Stimulated activated CD4-positive, alpha-beta T cell treated with anti-CD3 and anti-CD28 coated beads, TNF-alpha, amount 100 ng/mL, for 24 hours (primary cell): ENCODE measurements at places on chromosomes 16 and 17.

GRCh38 chr16:17213025-17213424 is 257.7 kb downstream of the XYLT1 start:
- DNase-seq, result no peak

GRCh38 chr16:29925781-29926710 is at the start of gene KCTD13:
TSS of gene KCTD13 (minus strand) at chr16:29926226. CDS start at chr16:29926033, 193 bp downstream.
- peak; percentile 86 for DNase-seq

GRCh38 chr16:86768999-86769398 is 190.7 kb downstream of the FOXL1 start:
- no peak for DNase-seq

DNA sequence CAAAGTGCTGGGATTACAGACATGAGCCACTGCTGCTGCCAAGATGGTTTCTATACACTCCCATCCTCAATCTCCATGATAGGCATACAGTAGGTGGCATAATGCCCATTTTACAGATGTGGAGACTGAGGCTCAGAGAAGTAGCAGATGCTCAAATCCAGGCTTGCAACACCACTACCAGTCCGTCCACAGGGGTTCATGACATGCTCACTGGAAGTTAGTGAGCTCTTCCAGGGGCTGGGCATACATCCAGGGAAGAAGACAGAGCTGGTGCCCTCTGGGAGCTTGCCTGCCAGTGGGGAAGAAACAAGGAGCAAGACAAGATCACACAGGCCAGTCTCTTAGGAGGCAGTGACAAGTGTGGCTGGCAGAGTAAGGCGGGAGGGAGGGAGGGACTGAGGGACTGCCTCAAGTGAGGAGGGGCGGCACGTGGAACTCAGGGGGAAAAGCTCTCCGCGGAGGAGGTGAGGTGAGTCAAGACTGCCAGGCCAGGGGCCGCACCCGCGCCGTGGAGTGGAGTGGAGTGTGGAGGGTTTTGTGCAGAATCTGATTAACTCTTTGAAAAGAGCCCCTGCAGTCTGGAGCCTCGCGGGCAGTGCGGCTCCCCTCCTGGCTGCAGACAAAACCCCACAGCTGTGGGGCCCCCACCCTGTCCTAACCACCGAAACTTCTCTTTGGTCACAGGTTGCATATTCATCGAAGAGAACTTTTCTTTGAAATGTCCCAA is 27.9 kb downstream of the SREBF1 start:
- no peak for DNase-seq

GRCh38 chr17:40425741-40426140 is 8.0 kb upstream of the TOP2A start:
- no peak for DNase-seq

GRCh38 chr16:11151156-11151884 is 104.7 kb downstream of the SOCS1 start:
- DNase-seq, result no peak

DNA sequence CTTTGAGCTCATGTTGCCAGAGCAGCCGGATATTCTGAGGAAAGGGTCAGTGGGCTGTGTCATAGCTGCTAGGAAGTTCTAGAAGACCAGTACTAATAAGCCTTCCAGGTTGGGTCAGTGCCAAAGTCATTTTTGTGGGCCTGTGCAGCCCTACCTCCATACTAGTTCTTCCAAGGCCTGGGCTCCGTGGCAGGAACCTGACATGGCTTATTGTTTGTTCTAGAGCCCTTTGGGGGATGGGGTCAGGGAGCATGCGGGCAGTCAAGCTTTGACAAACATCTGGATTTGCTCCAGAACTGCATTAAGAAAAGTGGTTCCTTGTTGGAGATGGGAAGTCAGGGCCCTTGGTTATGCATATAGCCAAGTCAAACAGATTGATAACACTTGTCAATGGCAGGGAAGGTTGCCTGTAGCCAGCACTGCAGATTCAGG is 7.6 kb downstream of the ALKBH5 start:
- DNase-seq, result no peak

DNA sequence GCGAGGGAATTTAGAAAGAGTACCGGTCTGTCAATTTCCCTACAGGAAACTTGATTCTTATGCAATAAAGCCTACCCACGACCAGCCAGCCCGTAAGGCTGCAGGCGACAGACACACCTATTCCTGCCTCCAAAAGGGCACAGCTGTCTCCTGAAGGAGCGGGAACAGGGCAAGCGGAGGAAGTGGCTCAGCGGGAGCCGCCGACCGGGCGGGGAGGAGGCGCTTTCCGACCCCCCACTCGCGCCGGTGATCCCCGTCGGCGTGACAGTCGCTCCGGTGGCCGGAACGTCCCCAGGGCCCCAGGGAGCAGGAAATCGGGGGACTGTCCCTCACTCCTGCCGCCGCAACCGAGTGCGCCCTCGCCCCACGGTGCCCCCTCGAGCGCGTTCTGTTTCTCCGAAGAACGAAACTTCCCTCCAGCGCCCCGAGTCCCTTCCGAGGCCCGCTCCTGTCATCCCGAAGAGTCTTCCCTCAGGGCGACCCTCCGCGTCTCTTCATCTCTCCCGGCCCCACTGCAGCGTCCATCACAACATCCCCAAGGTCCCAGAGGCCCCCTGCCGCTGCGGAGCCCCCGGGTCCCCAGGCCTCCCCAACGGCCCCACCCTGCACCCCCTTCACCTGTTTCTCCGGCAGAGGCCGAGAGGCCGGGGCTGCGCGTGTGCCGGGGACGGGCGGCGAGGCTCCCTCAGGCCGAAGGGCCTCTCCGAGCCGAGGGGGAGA is 421 bp downstream of the STAT3 start:
- DNase-seq, result no peak

- no peak for DNase-seq
Observed at GRCh38 chr17:48472411-48473281, 42.6 kb upstream of the SKAP1 start.

GRCh38 chr16:85040685-85041084 is 13.1 kb downstream of the KIAA0513 start:
- DNase-seq, result no peak

DNA sequence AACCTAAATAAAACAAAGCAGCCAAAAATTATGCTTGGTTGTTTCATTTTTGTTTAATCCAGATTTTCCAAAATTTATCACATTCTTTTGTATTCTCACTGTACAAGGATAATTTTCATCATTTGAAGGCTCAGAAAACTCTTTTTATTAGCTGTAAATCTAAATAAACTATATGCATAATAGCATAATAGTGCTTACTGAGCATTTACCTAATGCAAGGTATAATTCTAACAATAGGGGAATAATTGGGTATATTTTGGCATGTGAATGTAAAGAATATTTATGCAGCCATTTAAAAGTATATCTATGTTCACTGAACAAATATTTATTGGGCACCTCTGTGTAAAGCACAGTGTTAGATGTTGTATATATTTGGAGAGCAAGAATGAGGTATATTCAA is 17.0 kb downstream of the PALB2 start:
- DNase-seq, result no peak

DNA sequence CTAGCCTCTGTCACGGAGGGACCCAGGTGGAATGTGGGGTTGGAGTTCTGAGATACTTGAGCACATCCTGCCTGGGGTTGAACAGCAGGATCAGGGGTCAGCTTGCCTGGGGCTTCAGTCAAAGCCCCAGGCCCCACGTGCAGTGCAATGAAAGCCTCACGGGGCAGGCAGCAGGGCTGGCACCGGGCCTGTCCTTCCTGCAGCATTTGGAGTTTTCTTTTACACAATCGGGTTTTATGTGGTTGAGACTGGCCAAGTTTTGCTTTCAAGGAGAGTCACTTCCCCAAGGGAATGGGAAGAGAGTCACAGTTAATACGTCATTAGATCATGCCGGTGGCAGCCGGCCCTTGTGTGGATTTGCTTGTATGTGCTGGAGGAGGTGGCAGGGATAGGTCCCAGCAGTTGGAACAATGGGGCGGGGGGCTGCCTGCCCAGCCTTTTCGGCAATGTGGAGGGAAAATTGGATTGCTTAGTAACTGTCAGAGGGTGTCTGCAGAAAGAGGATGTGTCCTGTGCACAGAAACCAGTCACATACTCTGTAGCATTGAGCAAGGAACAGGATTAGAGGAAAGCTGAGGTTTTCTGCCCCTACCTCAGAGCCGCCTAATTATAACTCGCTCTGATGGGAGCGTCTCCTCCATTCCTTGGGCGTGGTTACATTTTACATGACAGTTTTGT is 4.5 kb downstream of the RMI2 start:
- no peak for DNase-seq

GRCh38 chr17:1762901-1763898 is 1.3 kb downstream of the SERPINF1 start:
- DNase-seq, result no peak

DNA sequence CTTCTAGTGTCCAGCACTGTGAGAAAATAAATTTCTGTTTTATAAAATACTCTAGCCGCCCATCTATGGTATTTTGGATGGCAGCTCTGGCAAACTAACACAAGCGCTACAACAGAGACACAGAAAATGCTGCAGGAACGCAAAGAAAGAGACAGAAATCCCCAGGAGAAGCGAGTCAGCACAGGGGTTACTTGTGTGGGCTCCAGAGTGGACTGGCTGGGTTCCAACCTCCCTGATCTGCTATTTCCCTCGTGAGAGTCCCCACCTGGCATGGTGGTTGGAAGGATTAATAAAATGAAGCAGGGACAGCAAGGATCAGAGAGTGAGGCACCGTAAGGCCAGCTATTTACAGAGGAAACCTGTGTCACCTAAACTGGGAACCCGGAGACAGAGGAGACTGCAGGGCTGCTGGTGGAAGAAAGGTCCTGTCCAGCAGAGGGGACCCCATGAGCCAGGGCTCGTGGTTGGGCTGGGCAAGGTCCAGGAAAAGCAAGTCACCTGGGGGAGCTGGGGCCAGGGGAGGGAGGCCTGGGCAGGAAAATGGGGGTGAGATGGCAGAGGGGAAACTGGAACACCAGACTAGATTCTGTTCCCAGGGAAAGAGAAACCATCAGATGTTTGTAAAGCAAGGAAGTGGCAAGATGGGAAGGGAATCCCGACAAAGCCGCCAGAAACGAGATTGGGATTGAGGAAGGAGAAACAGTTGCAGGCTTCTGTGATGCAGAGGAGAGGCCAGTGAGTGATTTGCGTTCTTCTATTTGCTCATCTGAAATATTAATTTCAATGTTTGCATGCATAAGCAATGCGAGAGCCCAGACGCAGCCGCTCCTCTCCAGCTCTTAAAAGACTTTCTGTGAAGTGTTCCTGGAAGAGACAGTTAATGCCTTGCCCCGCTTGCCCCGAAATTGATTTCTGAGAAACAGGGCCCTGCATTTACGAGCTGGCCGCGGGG is 63.0 kb upstream of the TEKT3 start:
- no peak for DNase-seq

- DNase-seq, result no peak
Observed at GRCh38 chr16:48892893-48893292, 282.9 kb upstream of the N4BP1 start.

DNA sequence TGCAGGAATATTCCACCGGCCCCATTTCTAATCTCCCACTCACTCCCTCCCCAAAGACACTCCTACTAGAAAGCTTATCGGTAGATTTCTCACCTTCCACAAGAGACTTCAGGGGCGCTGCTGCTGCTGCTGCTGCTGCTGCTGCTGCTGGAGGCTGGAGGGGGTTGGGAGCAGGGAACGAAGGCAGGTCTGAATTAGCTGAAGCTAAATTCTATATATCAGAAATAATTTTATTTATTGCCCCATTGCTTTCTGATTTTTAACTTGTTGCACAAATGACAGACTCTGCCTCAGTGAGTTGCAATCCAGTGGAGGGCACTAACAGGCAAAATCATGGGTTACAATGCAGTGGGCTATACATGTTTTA is 25.8 kb upstream of the HLF start:
- DNase-seq, result no peak

DNA sequence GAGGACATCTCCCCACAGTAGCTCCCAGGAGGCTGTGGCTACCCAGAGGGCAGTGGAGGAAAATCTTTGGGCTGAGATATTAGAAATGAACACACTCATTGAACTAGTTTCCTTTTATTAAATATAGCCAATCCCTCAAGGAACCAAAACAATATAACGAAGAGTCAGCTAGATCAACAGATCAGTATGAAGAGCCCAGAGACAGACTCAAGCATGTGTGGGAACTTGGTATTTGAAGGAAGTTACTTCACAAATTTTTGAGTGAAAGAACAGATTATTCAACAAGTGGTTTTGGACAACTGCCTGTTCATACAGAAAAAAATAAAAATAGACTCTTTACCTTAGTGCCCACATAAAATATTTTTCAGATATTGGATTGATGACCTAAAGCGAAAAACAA is 183.6 kb upstream of the PMFBP1 start:
- DNase-seq, result no peak

GRCh38 chr16:29156511-29156910 is 171.7 kb downstream of the LAT start:
- DNase-seq, result no peak

GRCh38 chr16:55273959-55274358 is 50.0 kb upstream of the IRX6 start:
- DNase-seq, result no peak

DNA sequence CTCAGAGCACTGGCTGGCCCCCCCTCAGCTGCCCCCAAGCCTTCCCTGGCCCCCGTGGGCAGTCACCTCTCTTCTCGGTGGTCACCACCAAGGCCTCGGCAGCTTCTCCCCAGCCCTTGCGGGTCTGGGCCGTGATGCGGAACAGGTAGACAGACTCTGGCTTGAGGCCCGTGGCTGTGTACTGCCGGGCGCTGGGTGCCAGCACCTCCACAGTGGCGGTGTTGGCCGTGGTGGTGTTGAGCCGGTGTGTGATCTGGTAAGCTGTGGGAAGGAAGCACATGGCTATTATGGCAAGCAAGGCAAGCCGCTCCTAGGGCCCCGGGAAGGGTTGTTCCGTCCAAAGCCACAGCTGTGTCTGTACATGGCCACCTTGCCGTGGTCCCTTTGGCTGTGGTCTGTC is 78.4 kb upstream of the CDC42EP4 start:
- no peak for DNase-seq

DNA sequence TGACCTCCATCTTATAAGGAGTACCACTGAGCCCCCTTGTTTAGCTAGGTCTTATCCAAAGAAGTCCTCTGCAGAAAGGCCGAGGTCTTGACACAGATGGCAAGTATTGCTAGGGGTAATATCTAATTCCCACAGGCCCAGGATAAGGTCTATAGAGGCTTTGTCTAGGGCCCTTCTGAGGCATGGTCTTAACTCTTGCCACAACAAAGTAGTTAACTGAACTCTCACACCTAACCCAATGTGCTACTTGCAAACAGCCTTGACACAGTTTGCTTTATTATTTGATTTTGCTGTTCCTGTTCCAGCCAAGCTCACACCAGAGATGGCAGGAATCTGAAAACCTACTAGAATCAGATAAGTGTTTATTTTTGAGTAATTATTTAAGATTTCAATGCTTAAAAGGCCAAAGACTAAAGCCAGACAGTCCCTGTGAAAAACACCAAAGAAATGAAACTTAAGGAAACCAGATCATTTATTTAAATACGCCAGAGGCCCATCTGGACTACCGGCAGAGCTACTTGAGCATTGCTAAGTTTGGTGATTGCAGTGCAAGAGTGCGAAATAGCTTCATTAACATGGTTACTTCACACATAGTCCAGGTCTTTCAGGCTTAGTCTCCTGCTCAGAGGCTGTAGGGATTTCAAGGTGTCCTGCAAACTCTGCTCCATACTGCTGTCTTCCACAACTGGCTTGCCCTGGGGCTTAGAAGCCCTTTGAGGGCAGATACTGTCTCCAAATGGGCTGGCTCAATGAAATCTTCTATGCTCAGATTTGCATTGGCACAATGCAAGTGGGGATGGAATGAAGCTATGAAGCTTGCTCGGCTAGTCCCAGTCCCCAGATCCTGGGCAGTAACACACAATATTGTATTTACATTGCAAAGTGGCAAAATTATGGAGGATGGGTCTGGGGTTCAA is 28.5 kb upstream of the SUPT4H1 start:
- DNase-seq, result no peak

- no peak for DNase-seq
Observed at GRCh38 chr16:88784074-88784855, 755 bp downstream of the PIEZO1 start.
